ENCODE measurements at places on chromosomes 5 and 9.

DNA sequence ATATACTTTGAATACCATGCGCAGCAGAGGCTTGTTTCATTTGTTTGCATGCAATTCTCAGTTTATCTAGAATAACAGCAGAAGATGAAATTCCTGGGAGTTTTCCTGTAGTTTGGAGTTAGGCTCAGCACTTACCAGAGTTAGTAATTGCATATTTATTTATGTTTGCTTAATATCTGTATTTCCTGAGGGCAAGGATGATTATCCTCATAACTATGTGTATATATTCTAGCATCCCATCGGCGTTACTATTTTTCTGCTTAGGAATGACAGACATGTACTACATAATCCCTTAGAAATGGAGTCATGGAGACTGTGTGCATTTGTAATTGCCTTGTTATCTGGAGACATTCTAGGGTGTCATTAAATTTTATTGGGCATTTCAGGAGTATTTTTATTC is 1184.8 kb downstream of the DTWD2 start:
- DNase-seq, result no peak

GRCh38 chr9:97430316-97431043 is 18.6 kb downstream of the TDRD7 start:
- DNase-seq, result no peak

- no peak for DNase-seq
Observed at GRCh38 chr5:82445726-82446335, 167.7 kb upstream of the RPS23 start.

DNA sequence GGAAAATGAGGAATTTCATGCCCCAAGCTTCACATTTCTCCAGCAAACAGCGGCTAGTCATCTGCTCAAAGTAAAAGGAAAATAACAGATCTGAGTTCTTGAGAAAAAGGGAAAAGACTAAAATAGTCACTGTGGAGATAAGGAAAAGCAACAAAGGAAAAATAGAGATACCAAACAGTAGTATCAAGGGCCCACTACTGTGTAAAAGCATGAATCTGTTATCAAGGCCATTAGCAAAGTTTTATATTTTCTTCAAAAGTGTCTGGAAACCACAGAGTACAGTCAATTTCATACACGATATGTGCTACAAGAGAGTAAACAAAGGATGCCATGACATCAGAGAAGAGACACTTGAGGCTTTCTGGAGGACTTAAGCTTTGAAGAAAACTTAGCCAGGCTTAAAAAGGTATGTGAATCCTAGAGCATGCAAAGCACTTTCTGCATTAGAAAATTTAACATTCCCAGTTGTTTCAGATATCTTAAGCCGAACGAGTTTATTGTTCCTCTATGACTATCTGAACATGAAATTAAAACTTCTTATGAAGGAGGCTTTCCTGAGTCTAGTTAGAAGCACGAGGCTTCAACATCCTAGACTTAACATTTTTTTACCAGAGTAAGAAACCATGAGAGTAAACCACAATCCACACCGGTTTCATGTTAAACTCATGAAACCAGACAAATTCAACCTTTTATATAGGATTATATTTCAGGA is 1.2 kb downstream of the TTC33 start:
- no peak for DNase-seq

DNA sequence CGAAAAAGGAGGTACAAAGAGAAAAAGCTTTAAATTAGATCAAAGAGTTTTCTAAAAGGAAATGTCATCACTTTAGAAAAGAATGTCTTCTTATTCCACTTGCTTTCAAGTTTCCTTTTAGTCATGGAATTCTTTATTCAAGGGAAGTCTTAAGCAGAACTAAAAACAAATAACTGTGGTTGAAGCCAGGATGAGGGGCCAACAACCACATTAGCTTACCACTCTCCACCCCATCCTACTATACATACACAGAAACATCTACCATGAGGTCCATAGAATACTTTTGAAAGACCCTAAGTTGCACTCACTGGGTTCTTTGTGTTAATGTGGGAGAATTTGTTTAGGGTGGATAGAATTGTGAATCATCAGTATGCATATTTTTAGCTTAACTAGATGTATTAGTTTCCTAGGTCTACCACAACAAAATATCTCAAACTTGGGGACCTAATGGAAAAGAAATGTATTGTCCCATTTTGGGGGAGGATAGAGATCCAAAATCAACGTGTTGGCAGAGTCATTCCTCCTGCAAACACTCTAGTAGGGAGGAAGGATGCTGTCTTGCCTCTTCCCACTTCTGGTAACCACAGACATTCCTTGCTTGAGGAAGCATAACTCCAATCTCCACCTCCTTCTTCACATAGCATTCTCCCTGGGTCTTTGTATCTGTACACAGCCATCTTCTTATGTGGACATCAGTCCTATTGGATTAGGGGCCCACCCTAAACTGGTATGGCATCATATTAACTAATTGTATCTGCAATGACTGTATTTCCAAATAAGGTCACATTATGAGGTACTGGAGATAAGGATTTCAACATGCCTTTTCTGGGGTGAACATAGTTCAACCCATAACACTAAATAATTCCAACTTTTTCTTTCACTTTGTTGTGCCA is 239.4 kb downstream of the LURAP1L start:
- DNase-seq, result no peak

GRCh38 chr5:675871-676698 is 17.1 kb downstream of the TPPP start:
- DNase-seq, result no peak

DNA sequence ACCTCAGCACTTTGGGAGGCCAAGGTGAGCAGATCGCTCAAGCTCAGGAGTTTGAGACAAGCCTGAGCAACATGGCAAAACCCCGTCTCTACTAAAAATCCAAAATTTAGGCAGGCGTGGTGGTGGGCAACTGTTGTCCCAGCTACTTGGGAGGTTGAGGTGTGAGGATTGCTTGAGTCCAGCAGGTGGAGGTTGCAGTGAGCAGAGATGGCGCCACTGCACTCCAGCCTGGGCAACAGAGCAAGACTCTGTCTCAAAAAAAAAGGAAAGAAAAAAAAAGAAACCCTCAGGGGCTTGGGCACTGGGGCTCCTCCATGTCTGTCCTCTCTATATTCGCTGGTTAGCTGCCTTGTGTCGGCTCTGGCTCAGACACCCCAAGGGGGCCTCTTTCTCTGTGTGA is 10.9 kb upstream of the PPP2CA start:
- no peak for DNase-seq

GRCh38 chr9:31394015-31394473 is 990.4 kb upstream of the ACO1 start:
- no peak for DNase-seq

DNA sequence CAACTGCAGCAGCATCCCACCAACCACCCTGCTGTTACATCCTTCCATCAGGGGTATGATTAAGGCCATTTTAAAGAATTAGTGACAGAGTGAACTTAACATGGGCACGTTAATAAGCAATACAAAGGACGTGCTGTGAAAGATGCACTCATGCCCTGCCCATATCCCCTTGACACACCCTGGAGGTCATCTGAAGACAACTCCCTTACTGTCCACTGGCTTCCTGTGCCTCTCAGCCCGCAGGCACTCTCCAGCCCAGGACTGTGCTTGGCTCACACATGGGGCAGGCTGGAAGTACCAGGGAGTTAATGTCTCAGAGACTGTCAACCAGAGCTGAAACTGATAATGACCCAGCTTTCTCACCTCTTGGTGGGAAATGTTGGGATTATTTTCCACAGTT is 81.8 kb downstream of the TRIM36 start:
- no peak for DNase-seq

DNA sequence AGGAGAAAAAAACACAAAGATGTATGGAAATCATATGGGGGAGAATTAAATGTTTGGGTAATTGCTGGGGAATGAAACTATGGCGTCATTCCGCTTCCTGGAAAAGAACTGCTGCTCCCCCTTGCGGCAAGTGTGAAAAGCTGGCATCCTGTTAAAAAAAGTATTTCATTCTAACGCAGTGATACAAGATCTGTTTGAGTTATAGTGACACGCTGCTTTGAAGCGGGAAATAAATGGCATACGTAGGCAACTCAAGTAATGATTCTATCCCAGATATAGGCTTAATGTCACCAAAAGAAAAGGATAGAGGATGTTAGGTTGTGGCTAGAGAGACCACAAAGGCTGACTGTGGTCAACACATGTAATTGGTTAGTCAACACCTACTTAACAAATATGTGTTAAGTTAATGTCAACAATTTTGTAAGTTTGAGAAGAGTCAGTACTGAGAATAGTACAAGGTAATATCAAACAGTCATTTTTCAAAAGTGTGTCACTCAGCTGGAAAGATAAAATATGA is 70.2 kb upstream of the ALDH1A1 start:
- DNase-seq, result peak; percentile 5

GRCh38 chr5:135211791-135212190 is 177.8 kb upstream of the PITX1 start:
- DNase-seq, result no peak

DNA sequence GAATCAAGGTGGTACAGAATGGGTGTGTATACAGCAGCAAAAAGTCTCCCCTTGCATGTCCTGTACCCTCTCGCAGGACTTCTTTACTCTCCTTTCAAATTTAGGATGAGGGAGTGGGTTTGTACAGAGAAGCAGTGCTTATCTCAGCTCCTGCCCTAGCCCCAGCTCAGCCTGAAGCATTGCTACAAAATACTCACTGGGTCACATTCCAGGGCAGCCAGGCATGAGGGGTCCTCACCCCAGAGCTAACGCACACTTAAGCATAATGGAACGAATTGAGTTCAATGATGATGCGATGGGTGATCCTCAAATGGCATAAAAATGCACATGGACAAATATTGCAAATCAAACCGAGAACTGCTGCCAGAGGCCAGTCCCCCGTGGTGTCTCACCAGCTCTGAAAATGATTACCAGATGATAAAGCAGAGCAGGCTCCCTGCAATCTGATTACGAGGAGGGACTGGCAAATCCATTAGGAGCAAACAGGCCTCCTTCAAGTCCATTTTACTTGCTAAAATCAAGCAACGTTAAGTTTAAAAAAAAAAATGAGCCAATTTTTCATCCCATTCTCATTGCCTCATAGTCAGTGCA is 231.6 kb upstream of the TAS2R1 start:
- DNase-seq, result no peak

- no peak for DNase-seq
Observed at GRCh38 chr9:37441776-37442370, 19.4 kb downstream of the GRHPR start.

DNA sequence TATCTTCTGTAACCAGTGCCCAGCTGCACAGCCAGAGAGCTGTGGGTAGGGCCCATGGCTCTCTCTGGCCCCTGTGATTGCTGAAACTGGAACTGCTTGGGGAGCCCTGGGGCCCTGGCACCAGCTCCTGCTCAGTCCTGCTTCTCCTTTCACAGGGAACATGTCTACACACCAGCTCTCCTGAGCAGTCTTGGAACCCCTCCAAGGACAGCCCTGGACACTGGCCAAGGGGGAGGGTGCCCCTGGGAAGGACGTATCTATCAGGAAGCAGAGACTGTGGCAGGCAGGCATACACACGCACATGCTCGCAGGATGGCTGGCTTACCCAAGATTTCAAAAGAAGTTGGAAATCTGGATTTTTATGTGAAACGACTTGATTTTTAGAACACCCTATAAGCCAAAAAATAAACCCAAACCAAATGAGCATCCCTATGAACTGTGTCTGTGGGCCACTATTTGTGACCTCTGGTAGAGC is 8.8 kb upstream of the TRAF1 start:
- DNase-seq, result no peak

- no peak for DNase-seq
Observed at GRCh38 chr5:124289130-124289529, 457.3 kb downstream of the ZNF608 start.

DNA sequence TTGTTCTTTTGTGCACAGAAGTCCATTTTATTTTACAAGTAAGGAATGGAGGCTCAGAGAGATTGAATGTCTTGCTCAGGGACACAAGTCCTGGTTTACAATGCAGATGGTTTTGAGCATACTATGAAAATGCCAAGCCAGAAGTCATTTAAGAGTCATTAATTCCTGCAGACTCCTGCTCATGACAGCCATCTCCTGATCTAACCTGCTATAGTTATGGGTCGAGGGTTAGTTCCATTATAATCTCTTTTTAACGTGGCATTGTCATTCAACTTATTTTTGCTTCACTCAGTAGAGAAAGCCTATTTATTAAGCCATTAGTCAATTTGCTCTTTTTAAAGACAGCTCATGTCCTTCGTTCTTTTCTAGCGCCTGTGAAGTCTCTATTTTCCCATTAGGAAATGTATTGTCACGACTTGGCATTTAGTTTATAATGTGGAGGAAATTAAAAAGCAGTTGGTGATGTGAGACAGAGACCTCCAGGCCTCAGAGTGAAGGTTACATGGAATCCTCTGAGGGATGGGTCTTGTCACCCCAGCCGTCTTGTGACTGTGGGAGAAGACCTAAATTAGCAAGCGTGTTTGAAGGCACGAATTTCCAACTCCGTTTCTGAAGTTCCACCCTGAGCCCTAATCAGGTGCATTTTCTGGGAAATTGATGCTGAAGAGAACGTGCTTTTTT is 84.1 kb downstream of the ACTBL2 start:
- DNase-seq, result no peak

GRCh38 chr5:392431-392988 is 50.5 kb upstream of the EXOC3 start:
- DNase-seq, result peak; percentile 55

DNA sequence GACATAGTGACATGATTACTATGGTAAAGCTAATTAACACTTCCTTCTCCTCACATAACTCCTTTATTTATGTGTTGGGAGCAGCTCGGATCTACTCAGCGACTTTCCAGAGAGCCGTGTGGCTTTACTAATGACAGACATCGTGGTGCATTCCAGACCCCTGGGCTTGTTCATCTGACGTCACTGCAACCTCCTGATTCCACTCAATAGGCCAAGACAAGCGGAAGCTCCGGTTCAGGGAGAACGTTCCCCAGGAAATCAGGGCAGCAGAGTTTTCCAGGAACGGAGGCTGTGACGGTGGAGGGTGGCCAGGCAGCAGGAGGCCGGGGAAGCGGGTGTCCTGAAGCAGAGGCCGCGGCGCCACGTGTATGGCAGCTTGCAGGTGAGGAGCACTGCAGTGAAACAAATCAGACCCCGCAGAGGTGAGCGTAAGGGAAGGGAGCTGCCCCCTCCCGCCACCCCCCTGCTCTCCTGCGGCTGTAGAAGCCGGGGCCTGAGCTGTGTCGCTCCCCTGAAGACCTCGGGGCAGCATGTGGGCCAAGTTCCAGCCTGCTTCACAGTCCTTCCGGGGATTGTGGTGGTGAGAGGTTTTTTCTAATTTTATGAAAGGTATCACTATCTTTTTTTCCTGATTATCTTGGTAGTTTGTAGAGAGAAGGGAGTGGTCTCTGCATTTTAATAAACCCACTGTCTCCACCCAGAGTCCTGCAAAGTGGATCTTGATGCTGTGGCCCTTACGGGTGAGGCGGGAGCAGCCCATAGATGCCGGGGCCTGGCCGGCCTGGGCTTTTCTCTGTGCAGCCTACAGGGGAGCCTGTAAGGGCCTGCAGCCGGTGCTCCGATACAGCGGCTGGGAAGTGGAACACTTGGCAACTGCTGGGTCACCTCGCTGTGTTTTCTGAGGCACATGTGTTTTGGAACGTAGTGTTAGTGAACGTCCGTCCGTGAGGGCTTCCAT is 220.4 kb upstream of the IRX4 start:
- no peak for DNase-seq

DNA sequence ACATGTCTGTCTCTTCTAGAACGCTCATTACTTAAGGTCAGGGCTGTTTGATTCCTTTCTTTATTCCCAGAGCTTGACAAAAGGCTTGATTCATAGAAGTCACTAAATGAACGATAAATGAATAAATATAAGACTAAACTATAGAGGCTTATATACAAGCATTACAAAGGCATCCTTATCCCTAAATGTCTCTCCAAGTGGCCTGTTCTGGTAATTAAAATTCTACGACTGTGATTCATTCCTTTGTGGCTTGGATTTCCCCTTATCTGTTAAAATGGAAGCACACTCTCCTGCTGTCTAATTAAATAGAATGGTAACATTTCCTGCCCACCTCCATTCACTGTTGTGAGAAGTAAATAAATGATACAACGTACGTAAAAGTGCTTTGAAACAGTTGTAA is 49.5 kb downstream of the C7 start:
- no peak for DNase-seq

Measured in stimulated activated CD8-positive, alpha-beta memory T cell treated with anti-CD3 and anti-CD28 coated beads, Interleukin-4, amount 100 ng/mL, for 4 hours (primary cell).